ENCODE measurements at places on chromosomes 4 and X.

- DNase-seq = no peak
Measured at GRCh38 chr4:180823108-180823507, 1420.1 kb upstream of the TENM3 start.

- DNase-seq = no peak
Measured at GRCh38 chrX:88604433-88605221, 142.4 kb upstream of the CPXCR1 start.

- no peak for DNase-seq
Measured at GRCh38 chr4:141810038-141810711, 173.8 kb downstream of the IL15 start.

DNA sequence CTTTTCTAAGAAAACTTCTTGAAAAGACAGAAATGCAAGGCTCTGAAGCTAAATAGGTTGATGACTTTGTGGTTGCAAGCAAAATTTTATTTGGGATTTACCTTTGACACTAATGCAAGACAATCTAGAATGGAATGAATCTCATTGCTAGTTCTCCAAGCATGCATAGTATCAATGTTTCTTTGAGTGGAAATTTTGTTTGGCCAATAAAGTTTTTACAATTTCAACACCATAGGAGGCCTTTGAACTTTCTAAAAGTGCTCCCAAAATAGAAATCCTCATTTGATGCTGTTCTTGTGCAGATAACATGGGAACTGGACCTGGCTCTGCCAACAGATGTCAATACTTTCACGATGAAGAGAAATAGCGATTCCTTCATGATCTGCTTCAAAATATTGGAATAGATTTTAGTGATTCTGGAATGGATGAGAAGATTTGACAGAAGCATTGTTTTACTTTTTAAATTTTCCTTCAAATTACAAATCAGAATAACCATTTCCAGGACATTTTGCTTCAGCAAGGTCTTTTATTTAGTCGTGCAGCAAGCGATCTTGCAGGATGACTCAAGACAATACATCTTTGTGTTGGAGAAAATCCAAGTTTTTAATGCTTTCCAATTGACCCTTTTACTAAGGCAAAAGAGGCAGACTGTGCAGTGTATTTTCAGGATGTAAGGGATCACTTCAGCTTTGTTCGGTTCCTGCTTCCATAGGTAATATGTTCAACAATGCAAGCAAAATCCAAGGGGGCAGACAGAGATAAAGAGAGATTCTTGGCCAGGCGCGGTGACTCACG is 51.7 kb upstream of the OTUD4 start:
- no peak for DNase-seq

- peak; percentile 69 for DNase-seq
Measured at GRCh38 chr4:153564630-153565525, 98.7 kb downstream of the TMEM131L start.
